ENCODE measurements at places on chromosomes 7 and 10.

DNA sequence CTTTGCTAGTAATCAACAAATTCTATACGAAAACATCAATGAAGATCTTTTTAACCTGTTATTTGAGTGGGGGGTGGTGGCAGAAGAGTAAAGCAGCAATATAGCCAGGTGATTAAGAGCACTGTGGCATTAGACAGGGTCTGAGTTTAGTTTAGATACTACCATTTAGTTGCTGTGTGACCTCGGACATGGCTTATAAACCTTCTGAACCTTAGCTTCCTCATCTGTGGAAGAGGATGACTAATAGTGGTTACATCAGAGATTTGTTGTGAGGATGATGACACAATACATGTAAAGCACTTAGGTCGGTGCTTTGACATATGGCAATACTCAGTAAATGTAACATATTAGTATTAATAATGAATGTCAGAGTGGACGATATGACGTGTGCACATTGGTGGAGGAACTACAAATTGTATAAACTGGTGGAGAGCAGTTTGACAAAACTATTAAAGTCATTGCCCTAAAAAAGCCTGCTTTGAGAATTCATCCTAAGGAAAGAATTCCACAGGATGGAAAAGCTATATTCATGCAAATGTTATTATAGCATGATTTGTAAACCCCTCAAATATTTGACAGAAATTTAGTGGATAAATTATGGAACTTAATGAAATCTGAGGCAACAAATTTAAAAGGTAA is 24.3 kb downstream of the SPAG6 start:
- DNase-seq, result peak; percentile 46

- no peak for DNase-seq
Observed at GRCh38 chr7:154743206-154743605, 259.7 kb downstream of the PAXIP1 start.

- no peak for DNase-seq
Observed at GRCh38 chr7:55590517-55591281, 18.4 kb upstream of the VOPP1 start.

- no peak for DNase-seq
Observed at GRCh38 chr7:48074204-48074654, 14.8 kb upstream of the UPP1 start.

DNA sequence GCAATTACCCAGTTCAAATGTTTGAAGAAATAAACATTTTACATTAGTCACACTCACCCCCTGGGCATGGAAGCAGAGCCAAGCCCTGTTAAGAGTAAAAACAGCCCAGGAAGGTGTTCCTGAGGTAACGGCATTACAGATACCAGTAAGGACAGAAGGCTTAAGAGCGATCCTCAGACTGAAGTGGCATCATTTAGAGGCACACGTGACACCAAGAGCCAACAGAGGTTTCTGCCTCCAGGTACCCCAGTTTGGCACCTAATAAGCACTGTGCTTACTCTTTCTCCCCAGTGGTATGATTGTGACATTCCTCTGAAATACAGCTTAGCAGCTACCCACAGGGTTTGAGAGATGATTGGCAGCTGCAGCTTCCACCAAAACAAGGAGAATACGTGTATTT is 17.2 kb downstream of the MMS19 start:
- no peak for DNase-seq

- no peak for DNase-seq
Observed at GRCh38 chr7:46230990-46231305, 309.9 kb upstream of the IGFBP3 start.

DNA sequence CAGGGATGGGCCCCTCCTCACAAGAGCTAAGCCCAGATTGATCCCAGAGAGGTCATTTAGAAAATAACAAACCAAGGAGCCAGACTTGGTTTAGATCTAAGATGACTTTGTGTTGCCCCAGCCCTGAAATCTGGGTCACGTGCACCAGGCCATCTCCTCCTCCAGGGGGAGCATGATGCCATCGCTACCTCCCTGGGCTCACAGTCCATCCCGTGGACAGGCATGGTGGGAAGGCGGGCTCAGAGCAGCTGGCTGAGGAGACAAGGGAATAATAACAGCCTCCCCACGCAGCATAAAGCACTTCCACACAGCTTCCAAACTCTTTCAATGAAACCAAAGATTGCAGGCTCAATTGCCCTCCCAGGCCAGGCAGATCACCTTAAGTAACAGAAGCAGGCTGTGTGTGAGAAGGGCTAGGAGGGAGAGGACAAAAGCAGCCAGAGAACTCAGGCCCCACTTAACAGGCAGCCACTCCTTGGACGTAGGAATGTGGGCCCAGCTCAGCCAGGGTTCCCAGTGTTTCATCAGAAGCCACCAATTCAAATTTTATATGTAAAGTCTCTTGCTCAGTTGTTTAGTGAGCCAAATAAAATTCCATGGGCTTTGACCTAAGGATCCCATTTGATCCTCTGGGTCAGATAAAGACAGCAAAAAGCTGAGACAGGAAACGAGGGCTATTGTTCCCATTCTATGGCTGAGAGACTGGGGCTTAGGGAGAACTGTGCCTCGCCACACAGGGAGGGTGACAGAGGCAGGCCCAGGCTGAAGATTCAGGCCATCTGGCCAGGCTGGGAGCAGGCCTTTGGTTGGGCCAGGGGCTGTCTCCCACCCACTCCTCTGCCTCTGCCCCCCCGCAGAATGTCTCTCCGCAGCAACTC is 100.2 kb downstream of the COL13A1 start:
- peak; percentile 24 for DNase-seq

DNA sequence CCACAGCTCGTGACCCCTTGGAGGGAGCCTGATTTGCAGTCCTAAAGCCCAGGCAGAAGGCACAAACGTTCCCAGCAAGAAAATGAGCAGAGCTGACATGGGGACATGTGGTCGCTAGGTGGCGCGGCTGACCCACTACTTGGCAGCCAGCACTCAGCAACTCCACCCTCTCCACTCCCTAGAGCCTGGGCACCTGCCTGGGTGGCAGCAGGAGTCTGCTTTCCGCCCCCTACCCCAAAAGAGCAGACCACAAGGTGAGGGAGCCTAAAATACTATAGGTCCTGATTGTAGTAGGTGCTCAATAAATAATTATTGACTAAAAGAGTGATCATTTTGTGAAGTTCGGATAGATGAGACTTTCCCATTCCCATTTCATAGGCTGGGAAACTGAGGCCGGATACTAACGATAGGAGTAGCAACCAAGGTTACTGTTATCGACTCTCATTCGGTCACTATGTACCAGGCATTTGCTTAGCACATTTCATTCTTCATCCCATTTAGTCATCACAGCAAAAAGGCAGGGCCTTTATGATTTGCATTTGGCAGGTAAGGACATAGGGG is 57.4 kb downstream of the NEUROG3 start:
- peak; percentile 76 for DNase-seq

DNA sequence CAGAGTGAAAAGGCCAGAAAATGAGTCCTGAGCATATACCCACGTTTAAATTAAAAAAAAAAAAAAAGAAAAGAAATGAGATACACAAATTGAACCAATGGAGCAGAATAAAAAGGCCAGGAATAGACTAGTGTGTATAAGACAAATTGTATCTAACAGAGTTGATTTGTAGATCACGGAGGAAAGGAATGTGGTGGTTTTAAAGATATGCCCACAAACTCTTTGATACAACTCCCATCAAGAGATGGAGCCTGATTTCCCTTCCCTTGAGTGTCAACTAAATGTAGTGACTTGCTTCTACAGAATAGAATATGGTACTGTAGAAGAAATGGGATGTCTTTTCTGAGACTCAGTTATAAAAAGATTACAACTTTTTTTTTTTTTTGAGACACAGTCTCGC is 10.4 kb downstream of the SYPL1 start:
- DNase-seq, result no peak

DNA sequence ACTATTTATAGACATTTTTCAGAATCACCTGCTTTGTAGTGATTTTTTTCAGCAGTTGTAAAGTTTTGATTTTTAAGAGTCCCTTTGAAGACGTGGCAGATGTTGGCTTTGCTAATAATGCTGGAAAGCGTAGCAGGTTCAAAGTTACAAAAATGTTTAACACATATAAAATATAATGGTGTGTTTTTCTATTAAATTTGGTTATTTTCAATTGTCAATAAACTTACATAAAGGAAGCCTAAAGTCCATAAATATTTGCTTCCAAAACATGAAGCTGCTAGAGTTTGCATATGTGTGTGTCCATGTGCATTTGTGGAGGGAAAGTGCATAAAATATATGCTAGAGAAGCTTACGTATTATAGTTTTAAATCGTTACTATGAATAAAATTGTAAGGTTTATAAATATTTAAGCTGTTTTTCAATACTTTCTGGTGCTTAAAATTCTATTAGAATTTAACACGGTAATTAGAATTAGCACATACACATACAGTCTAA is 3.7 kb downstream of the MEOX2 start:
- no peak for DNase-seq

GRCh38 chr10:812787-813186 is 118.7 kb downstream of the LARP4B start:
- DNase-seq, result no peak

DNA sequence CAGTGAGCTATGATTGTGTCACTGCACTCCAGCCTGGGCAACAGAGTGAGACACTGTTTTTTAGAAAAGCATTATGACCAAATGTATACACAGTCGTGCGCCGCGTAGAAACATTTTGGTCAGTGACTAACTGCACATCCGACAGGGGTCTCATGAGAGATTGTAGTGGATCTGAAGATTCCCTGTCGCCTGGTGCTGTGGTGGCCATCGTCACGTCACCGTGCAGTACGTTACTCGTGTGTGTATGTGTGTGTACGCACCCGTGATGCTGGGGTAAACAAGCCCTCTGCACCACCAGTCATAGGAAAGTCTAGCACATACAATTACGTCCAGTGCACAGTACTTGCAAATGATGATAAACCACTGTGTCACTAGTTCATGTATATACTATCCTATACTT is 109.4 kb downstream of the ELFN1 start:
- DNase-seq, result no peak
